CD4-positive, alpha-beta T cell treated with Interleukin-6 for 4 hours (primary cell): ENCODE measurements at places on chromosomes 1 and 21.

DNA sequence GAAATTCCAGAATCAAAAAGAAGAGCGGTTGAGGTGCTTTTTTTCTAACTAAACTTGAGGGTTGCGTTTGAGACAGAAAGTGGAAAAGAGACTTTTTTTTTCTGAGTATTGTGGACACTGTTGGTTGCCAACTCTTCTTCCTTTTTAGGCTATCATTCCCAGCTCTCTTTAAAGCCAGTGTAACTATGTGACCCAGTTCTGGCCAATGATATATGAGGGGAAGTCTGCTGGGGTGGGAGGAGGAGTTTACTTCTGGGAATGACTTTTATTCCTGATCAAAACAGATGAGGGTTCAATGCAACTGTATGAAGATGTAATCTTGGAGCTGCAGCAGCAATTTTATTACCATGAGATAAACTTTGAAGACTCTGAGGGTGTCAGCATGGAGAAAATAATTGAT is 17.3 kb upstream of the NMNAT2 start:
- DNase-seq = no peak

- DNase-seq = no peak
These were observed 34.7 kb downstream of the LYST start for GRCh38 chr1:235832011-235832410.

DNA sequence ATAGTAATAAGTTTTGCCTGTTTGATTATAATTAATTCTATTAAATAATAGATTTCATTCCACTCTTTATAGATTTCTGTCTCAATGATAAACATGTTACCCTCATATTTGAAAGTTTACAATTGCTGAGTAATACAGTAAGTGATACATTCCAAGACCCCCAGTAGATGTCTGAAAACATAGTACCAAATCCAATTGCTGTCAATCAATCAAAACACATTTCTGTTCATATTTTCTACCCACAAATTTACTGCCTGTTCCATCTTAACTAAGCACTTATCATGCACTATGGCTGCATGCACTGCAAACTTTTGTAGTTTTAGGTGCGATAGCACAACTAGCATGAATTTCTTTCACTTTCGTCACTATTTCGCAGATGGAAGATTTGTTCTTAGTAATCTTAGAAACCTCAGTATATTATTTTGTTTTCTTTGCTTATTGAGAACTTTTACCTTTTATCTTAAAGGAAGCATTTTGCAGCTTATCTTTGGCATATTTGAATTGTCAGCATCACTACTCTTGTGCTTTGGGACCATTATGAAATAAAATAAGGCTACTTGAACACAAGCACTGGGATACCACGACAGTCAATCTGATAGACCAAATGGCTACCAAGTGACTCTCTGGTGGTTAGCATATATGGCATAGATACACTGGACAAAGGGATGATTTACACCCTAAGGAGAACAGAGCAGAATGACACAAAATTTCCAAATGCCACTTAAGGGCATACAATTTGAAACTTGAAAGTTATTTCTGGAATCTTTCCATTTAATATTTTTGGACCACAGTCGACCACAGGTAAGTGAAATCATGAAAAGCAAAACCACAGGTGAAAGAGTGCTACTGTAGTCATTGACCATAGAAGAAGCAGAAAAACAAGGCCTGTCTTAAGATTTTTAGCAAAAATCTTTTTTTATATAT is 67.6 kb downstream of the RGS13 start:
- DNase-seq = no peak

DNA sequence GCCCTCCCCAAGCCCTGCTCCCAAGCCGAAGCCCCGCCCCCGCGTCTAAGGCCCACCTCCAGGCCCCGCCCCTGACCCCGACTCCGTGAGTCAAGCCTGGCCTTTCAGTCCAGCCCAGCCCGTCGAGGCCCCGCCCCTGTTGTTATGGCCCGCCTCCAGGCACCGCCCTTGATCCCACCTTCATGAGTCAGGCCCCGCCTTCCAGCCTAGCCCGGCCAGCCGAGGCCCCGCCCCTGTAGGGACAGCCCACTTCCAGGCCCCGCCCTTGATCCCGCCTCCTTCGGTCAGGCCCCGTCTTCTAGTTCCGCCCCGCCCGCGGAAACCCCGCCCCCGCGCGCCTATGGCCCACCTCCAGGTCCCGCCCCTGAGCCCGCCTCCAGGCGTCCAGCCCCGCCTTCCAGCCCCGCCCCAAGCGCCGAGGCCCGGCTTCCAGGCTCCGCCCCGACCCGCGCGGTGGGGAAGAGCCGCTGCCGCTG is 247 bp upstream of the DOP1B start:
- peak; percentile 100 for DNase-seq

- no peak for DNase-seq
These were observed 40.6 kb downstream of the KCNA2 start for GRCh38 chr1:110565565-110565964.

DNA sequence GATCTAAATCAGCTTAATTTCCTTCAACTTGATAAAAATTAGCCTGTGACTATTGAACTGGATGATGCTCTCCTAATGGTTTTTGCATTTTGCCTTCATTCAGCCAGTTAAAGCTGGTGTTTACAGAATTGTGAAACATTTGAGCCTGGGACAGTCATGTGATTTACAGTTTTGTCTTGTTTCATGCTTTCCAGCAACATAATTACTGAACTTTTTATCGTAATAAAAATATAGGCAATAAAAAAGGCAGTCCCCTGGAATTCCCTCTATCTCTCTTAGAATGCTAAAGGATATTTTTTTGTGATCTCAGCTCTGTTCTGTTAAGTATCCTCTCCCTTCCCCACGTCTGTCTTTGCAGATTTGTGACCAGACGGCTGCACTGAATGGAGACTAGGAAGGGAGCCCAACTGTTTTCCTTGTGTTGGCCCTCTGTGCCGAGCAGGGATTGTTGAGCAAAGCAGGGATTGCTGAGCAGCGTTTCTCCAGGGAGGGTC is 70.3 kb upstream of the RGL1 start:
- no peak for DNase-seq

- no peak for DNase-seq
These were observed 30.6 kb downstream of the PKNOX1 start for GRCh38 chr21:43004926-43005325.

DNA sequence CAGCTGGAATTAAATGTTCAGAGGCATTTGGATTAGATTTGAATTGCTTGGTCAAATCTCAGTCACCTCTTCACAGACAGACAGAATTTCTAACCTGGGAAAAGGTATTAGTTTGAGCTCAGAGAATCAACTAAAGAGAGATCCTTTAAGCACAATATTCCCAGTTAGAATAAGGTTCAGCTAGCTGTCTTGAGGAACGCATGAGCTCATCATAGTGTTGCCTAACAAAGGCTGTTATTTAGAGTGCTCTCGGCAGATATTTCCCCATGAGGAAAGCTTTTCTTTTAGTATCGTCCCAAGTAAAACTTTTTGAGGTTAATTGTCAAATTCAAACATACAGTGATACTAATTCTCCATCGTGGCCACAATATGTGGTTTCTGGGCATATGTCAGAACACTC is 269.9 kb downstream of the HLX start:
- no peak for DNase-seq

DNA sequence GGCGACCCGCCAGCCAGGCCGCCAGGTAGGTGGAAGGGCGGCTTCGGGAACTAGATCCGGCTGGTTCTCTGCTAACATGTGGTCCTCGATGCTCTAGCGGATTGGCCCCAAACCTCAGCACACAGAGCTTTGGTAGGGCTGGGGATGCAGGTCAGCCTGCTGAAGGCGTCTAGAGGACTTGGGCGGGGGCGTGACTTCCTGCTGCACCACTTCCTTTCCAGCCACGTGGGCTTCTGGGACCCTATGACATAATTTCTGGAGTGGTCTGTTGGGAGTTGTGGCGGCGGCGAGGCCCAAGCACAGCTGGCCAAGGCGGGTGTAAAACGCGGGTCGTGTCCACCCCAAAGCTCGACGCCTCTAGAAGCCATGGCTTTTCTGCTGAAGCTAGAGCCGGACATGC is 124.5 kb downstream of the ATF6 start:
- DNase-seq = no peak

DNA sequence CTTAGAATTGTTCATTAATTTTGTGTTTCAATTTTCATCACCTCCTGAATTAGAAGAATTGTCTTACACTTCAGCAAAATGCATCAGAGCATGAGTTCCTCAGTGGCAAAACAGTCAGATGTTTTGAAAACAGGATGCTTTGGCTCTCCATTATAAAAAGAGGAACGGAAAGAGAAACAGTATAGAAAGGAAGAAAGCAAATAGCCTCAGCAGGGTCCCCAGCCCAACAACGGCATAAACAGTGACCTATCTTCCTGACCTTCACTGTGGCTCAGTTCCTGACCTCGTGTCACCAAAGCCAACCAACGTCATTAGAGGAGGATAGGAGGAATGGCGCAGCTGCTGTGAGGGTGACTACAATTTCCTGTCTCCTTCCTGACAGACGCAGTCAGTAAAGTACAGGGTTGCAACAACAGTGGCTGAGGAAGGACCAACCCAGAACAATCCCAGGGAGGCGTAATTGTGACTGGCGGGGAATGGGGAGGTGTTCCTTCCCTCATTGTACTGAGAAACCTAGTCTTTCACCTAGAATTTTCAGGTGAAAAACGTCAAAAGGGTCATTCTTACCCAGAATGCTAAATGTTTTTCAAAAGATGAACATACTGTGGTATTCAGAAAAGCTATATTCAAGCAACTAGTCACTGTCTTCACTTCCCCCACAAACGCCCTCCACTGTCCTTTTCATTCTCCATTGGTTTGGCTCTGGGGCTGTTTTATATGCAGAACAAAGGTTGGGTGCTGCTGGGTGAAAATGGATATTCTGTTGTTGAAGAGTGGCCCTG is 197.9 kb upstream of the SGIP1 start:
- peak; percentile 72 for DNase-seq

DNA sequence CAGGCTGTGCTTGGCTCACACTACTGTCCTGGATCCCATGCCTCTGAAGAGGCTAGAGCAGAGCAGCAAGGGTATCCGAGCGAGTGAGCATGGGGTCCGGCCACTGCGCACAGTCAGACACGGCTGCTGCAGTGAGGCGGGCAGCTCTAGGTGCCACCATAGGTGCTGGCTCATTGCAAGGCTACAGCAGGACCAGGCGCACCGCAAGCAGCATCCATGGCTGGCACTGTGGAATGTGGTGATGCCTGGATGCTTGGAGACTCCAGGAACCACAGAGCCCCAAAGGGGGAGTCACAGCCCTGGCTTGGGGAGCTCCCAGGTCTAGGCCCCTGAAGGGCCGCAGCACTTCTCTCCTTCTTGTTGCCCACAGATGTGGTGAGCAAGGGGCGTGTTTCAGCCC is 47.2 kb downstream of the ATP6V1G3 start:
- DNase-seq = no peak

DNA sequence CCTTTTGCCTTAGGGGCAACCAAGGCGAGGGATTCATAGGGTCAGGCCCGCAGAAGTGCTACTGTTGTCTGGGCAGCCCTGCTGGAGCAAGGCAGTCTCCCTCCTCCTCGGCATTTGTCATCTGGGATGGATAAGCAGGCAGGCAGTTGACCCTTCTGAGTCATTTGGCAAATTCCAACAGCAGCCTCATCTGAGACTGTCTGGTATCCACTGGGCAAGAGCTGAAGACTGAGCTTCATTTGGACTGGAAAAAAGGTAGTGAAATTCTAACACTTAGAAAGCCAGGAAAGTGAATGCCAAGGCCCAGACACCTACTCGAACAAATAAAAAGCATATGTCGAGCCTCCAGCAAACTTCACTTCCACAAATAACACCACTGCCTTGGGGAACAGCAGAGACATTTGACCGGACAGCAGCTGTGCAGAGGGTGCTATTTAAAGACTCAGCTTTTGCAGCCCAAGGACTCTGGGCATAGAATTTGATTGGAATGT is 4.0 kb upstream of the ZBTB40 start:
- no peak for DNase-seq

DNA sequence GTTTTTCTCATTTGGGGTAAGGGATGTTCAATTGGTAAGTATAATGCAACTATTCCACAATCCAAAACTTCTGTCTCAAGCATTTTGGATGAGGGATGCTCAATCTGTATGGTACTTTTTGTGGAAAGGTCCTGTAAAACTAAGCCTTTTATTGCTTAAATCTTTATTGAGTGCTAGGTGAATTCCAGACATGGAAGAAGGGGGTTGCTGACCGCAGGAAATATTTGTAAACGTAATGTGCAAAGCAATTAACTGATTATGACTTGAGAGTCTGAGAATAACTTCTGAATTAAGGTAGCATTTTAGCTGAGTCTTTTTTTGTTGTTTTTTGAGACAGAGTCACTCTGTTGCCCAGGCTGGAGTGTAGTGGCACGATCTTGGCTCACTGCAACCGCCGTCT is 3.1 kb downstream of the AKIRIN1 start:
- no peak for DNase-seq

GRCh38 chr21:33032434-33033047 is 6.8 kb downstream of the OLIG2 start:
- DNase-seq = no peak

- no peak for DNase-seq
These were observed 238.2 kb upstream of the SGIP1 start for GRCh38 chr1:66295803-66296202.
